Astrocyte of the spinal cord (primary cell): ENCODE measurements at places on chromosomes 2 and 18.

GRCh38 chr18:703213-703967, 9.0 kb downstream of the ENOSF1 start:
- DNase-seq = peak; percentile 75

DNA sequence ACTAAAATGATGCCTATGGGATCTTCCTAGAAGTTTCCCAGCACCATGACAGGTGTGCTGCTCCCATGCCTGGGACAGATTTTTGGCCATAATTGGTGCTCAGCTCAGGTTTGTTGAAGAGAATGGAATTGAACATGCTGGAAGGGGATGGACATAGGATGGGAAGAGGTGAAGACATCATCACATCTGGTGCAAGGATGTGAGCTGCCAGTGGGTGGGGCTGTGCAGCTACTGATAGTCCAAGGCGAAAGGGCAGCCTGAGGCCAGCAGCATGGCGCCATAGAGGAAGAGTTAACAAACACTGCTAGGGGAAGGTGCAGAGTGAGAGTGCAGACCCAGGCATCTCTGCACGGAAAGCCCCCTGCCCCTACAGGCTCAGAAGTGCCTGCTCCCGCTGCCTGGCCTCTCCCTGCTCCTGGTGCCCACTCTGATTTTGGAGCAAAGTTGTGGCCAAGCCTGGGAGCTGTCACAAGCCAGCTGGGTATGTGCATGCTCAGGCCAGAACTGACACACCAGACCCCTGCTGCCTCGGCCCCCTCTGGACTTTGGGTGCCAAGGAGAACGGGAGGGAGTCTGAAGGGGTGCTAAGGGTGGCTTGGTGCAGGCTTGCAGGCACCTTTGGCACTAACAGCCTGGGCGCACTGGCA, 178.6 kb downstream of the ZBTB7C start:
- DNase-seq = peak; percentile 53

DNA sequence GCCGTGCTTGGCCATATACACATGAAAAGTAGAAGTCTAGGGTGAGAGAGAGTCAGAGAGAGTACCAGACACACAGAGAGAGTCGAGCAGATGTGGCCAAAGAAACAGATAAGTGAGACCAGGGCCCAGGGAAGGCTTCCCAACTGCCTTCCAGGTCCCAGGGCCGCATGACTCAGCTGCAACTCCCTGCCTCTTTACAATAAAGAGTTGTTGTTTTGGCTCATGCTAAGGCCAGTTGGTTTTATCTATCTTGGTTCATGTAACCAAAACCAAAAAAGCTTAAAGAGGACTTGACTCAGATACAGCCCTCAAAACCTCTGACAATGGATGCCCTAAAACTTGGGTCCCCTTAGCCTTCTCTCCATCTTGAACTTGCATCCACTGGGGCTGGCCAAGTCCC, 36.9 kb downstream of the REEP1 start:
- DNase-seq = no peak

DNA sequence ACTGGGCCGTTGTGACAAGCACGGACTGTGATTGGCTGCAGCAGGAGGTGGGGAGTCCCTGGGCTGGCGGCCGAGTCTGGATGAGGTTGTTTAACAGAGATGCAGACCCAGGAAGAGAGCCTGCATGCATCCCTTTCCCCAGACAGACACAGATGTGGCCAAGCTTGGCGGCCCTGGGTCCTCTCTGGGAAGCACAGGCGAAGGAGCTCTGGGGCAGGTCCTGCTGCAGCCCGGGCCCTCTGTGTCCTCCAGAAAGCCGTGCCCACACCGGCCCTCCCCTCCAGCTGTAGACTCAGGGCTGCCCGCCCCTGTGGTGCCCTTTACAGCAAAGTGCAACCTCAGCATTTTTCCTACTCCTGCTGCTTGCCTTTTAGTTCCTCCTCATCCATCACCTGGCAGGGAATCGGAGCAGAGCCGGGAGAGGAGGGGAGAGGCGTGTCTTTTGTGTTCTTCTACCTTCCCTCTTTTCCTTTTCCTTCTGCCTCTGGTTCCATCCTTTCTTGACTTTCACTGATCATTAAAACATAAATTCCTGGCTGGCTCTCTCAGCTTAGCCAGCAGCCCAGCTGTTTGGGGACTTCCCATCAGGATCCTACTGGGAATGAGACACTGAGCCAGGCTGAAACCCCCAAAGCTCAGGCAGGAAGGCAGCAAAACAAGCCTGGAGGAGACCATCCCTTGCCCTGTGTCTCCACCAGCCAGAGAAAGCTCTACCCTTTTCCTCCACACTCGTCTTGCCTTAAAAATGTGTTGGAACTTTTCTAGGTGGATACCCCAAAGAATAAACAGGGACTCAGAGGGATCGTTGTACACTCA, 75.0 kb downstream of the CTIF start:
- DNase-seq = no peak

DNA sequence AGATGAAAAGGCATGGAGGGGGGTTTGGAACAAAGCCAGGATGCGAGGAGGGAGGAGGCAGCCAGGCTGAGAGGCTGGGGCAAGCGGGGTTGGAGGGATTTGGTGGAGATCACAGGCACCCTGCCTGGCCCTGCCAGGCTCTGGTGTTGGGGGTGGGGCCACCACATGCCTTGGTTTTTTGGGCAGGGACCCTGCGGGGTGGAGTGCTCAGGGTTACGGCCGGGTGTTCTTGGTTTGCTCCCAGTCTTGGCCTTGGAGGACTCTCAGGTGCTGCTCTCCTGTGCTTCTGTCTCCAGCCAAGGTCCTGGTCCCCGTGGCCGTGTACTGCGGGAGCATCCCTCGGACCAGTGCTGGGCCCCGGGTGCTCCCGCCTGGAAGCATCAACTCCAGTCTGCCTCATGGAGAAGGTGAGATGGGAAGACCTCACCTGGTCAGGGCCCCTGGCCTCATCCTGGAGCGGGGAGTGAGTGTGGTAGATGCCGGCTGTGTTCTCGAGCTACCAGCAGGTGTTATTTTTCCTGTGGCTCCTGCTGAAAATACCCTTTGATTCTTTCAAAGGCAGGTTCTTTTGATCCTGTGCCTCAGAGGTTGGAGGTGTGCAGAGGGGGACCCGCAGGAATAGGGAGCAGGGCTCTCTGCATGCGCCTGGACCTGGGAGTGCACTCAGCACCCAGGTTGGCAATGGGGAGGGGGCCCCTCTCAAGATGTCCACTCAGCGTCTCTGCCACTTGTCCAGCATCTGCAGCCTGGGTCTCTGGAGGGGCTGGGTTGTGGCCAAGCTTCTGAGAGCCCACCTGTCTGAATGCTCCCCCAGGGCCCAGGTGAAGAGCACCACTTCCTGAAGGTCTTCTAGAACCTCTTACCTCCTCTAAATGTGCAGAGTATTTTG, 17.0 kb downstream of the TOGARAM2 start:
- no peak for DNase-seq

- DNase-seq = no peak
Observed at GRCh38 chr2:200340508-200341224, 34.2 kb downstream of the SPATS2L start.

- DNase-seq = no peak
Observed at GRCh38 chr2:190584980-190585661, 50.6 kb upstream of the NEMP2 start.

DNA sequence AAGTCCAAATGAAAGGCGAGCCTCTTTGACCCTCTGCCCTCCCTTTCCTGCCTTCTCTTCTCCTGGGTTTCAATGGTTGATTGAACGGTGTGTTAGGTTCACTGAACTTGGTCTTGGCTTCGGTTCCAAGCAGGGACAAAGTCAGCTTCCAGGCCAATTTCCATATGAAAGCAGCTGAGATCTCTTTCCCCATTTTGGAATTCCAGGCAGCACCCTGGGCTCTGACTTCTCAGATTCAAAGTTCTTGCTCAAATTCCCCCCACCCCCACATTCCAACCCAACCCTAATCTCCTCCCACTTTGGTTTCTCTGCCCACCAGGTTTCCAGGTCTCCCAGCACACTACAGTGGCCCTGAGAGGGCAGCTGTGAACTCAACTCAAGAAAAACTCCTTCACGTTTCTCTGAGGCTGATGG, 231.0 kb downstream of the INSIG2 start:
- DNase-seq = no peak

DNA sequence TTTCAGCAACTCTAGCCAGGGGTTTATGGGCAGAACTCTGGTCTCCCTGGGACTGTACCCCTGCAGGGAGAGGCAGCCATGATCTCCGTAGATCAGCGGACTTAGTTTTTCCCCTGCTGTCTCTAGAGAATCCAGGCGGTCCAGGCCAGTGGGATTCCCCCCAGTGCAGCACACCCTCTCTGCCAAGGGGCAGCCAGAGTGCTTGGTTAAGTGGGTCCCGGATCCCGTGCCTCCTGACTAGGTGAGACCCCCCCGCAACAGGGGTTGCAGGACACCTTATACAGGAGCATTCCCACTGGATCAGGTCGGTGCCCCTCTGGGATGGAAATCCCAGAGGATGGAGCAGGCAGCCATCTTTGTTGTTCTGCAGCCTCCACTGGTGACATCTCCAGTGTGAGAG, 33.0 kb downstream of the WDPCP start:
- DNase-seq = no peak

GRCh38 chr2:101524806-101525430, 50.0 kb upstream of the RFX8 start:
- no peak for DNase-seq

DNA sequence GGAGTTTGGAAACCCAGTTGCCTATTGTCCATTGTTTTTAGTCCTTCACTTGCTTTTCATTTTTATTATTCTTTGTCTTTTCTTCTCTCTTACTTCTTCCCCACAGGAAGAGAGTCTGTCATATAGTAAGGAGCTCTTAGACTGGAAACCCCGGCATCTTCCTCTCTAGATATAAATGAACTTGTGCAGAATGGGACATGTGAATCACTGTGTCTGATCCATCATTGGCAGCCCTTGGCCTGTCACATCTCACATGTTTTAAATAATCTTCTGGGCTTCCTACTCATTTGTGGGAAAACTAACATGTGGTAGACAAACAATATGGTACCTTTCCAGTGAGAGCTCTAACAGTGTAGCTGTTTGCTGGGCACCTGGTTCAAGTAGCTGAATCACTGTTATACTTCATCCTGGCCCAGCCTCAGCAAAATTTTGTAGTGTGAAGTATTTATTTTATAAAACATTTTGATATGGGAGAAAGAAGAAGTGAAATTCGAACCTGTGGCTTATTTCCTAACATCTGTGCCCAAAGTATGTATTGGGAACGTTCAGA, 112.8 kb downstream of the PHLPP1 start:
- DNase-seq = no peak

DNA sequence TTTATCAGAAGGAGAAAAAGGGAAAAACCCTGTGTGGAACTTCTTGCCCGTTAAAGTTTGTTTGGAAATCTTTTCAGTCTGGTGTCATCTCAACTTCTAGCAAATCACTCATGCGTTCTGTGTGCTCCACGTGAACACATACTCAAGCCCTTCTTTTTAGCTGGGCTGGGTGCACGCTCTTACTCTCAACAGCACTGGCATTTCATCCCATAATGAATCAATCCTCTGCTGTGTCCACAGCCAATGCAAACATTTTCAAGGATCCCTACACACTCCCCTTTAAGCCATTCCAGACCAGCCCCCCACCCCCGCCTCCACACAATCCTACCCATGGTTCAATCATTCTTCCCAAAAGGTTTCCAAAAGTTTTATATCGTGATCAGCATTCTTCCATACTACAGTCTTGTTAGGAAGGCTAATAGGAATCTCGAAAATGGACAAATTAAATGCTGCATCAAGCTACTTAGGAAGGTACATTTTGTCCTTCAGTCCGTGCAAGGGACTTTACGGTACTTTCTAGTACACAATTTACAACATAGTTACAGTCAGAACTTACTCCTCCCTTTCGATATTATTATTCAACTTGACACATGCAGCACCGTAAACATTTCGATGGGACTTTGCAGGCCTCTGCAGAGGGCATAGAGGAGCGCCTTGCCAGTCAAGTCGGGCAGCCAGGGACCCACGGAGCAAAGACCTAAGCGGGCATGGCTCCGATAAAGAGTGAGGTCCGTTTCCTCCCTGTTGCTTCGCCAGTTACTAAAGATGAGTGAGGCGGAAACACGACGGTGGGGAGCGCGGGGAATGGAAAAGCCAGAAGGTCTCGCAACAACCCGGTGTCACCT, 1.4 kb downstream of the PTGR3 start:
- peak; percentile 64 for DNase-seq

- no peak for DNase-seq
Observed at GRCh38 chr2:198874472-198874858, 583.3 kb downstream of the SATB2 start.

GRCh38 chr18:74368901-74369705, 53.5 kb downstream of the C18orf63 start:
- DNase-seq = no peak

- DNase-seq = no peak
Observed at GRCh38 chr2:230805353-230806017, 59.3 kb upstream of the ITM2C start.

DNA sequence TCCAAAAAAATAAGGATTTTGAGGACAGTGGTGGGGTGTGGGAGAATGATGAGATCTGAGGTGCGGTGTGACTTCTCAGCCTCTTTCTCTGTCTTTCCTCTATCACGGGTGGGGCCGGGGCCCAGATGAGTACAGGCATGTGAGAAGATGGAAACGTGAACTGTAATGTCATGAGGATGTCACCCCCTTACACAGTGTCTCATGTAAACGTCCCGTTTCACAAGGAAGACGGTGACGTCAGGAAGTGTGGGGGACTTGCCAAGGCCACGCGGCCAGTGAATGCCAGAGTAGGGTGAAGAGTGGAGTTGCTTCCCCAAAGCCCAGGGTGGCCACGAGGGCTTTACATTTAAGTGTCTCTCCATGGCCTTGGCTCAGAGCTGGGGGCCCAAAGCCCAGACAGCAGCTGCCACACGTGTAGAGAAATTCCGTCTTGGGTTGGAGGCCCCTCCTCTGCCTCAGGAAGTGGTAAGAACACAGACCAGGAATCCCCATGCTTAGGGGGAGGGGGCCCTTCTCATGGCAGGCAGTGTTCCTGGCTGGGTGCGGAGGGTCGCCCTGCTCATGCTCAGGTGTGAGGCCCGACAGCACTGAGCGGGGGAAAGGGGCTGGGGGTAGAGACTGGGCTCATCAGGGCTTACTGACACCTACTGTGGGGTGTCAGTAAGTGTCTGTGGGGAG, 80.9 kb upstream of the SMAD7 start:
- no peak for DNase-seq

- DNase-seq = no peak
Observed at GRCh38 chr2:69837533-69837932, 8.1 kb downstream of the GMCL1 start.

DNA sequence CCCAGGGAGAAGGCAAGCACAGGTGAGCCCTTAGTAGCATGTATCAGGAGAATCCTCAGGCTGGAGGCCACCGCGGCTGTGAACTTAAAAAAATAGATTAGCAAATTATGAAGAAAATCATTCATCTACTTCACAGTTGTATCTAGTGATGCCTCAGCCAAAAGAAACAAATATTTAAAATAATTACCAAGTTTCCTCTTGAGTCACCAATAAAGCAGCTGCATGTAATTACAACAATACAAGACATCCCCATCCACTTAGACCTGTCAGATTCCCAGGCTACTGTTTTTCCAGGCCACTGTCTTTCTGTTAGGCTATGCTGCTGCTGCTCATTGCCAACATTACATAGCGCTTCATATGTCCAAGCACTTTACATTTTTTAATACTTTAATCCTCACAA, 54.6 kb upstream of the PHLPP1 start:
- DNase-seq = no peak

GRCh38 chr2:221216636-221217035, 355.5 kb downstream of the EPHA4 start:
- no peak for DNase-seq

GRCh38 chr2:57880967-57881366, 165.6 kb upstream of the VRK2 start:
- DNase-seq = no peak

GRCh38 chr2:58569475-58570185, 328.5 kb upstream of the FANCL start:
- no peak for DNase-seq

GRCh38 chr2:50962731-50963130, 69.2 kb downstream of the NRXN1 start:
- no peak for DNase-seq
